Activated T-cell treated with anti-CD3 and anti-CD28 coated beads, Interleukin-2, amount 50 U/mL, for 48 hours (primary cell): ENCODE measurements at places on chromosomes 6 and 20.

GRCh38 chr6:137353842-137354397 lies 134.7 kb upstream of the IFNGR1 start:
- DNase-seq: no peak

DNA sequence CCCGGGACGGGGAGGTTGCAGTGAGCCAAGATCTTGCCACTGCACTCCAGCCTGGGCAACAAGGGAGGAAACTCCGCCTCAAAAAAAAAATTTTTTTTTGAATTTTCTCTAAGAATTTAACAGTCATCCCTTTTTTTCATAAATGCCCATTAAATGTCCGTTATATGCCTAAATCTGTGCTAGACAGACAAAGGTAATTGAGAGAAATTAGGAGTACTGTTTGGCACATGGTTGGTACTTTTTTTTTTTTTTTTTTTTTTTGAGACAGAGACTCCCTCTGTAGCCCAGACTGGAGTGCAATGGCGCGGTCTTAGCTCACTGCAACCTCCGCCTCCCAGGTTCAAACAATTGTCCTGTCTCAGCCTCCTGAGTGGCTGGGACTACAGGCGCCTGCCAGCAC lies 1.7 kb downstream of the PCMT1 start:
- DNase-seq: no peak

GRCh38 chr6:79453558-79454042 lies 83.6 kb downstream of the LCA5 start:
- no peak for DNase-seq

GRCh38 chr6:148249679-148250375 lies 92.8 kb upstream of the SASH1 start:
- DNase-seq: no peak

GRCh38 chr20:46933150-46933549 lies 38.5 kb downstream of the EYA2 start:
- DNase-seq: no peak

DNA sequence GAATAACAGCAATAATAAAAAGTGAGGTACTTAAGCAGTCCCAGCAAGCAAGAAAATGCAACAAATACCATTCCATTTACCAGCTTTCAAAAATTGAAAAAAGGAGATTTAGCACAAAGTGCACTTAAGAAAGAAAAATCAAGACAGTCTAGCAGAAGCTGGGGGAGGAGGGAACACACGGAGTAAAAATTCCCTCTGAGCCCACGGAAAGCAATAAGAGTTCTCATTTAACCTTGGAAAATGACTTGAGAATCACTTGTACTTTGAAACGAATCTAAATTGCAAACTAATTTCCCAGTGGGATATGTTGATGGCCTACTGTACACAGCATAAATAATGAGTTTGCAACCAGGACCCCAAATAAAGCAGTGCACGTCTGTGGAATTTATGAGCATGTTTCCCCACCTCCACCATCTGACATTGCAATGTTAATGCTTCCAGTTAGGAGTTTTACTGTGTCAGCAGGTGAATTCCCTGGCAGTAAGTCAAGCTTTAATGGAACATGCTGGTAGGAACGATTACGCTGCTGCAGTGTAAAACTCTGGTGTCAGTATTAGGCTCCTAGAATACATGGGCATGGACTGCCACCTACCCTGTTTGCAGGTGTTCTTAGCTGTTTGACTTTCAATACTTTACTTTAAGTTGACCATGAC lies 386.8 kb downstream of the HDGFL1 start:
- DNase-seq: no peak

- no peak for DNase-seq
Observed at GRCh38 chr20:34863421-34863965, 9.2 kb downstream of the GGT7 start.

- DNase-seq: no peak
Observed at GRCh38 chr6:84652356-84653026, 111.9 kb downstream of the TBX18 start.

- no peak for DNase-seq
Observed at GRCh38 chr6:5293692-5294091, 32.4 kb downstream of the FARS2 start.

- DNase-seq: no peak
Observed at GRCh38 chr20:13825465-13825864, 40.6 kb downstream of the NDUFAF5 start.
